Right lobe of liver (tissue), 6 donors: ENCODE measurements at places on chromosomes 3 and 15. TPM values are rescaled to one million over a fixed set of nuclear protein-coding genes. Genes with fewer than 3 reads are reported as not detected.

- DNase-seq: no peak
Measured at GRCh38 chr3:136042608-136043221, 77.2 kb downstream of the PPP2R3A start.

DNA sequence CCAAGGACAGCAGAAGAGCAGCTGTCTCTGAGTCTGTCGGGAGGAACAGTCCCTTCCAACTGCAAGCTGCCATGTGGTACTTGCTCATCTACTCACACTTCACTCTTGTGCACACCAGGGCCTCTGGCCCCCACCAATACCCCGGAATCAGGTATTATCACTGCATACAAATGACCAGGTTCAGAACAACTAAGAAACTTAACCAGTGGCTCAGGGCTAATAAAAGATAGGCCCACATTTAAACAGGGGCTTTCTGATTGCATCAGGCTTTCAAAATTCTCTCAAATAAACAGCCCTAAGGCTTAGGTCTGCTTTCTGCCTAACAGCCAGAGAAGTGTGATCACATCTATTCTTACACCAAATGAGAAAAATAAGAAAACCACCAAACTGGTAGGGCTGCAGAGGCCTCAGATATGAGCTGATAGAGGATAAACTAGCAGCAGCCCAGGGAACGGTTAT lies 20.7 kb downstream of the CCDC12 start:
- DNase-seq: no peak

DNA sequence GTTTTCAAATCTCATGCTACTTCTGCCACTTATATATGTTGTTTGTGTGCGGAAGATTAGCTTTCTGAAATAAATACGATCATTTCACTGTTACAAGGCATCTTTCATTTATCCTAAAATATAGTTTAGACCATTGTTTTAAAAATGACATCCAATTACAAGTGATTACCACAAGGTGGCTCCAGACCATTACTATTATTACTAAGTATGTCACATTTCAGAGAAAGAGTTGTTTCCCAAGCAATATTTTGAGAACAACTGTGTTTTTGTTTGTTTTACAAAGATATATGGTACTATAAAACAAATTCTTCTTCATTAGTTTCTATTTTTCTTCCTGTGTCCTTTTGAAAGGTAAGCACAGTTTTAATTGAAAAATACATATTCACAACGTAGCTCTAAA lies 136.0 kb upstream of the RAP2B start:
- DNase-seq: no peak

DNA sequence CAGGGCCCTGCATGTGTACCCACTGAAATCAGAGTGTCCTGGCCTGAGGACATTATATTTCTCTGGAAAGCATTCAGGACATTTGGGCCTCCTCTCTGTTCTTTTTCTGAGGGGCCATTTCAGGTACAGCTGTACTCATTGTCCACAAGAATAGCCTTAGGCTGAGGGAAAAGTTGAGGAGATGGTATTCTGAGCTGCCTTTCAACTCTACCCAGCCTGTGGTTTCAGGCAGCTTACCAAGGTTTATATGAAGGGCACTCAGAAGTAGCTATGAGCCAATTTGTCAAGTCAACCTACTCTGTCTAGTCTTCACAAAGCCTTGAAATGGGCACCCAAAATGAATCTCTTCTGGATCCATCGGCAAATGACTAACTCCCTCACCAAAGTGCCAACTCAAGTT lies 9.4 kb downstream of the ATP13A4 start:
- no peak for DNase-seq

DNA sequence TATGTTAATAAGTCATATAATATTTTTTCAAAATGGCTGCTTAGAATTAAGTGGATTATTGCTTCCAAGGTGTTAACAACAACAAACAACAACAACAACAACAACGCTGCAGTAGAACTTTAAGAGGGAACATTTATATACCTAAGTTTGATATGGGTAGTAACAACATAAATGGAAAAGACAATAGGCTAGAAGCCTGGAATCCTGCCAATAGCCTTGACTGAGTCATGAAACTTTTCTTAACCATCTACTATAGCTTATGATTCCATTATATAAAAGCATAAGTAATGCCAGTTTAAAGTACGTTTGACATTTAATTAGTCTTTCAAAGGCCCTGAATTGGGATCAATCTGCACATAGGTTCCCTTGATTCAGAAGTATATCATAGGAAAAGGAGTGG lies 31.2 kb downstream of the SATB1 start:
- no peak for DNase-seq

DNA sequence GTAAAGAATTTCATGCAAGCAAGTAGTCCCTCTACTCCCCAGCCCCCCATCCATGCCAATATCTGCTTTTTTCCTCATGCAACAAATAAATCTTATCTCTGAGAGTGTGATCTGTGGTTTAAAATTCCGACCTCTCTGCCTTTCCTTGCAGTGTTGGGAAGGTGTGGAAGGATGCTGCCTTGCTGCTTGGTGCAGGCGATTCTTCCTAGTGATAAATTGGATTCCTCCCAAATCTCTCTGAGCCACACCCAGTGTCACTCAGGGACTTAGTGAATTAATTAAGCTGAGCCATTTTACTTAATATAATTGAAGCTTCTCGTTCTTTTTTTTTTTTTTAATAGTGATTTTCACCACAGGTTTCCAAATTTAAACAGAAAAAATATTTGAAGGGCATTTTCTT lies 3.4 kb downstream of the GAP43 start:
- no peak for DNase-seq

GRCh38 chr3:41222501-41222900 lies 23.2 kb downstream of the CTNNB1 start:
- no peak for DNase-seq

DNA sequence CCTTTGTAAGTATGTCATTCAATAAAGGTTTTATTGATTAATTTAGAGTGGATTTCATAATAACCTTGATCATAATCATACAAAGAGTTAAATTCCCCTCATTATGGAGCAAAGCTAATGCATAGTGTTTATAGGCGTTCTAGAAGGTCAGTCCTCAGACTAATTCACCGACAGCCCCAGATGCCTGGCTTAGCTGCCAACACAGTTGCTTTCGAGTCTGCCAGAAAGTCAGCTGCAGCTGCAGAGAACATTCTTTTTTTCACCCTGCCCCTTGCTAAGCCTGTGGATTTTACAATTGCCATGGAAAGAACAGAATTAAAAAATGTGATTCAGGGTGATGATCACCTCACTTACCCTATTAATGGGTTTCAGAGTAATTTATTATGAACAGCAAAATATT lies 21.2 kb downstream of the CADM2 start:
- DNase-seq: no peak

DNA sequence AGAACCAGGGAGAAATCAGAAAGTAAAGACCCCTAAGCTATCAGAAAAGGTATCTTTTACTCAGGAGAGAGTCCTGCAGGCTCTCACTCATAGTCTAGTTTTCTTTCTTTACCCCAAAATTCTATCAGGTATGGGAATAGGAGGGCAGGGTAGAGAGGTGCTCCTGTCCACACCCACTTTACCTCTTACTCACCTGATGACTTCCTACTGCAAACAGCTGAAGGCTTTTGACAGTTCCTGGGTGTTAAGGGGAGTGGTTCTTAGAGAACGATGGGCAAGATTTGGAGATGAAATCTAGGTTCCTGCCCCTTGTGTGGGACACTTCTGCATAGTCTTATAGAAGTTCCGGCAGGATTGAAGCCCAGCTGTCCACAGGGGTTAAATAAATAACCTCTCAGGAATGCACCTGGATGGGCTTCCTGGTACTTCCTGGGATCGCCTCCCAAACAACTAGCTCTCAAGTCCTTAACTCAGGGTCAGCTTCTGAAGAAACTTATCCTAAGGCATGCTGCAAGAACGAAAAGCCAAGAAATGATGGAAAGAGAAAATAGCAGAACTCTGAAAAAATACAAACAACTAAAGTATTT lies 10.8 kb upstream of the TNFAIP8L3 start:
- DNase-seq: no peak

Gene SLC22A14
- not detected for total RNA-seq

Gene RAB6B
- 0.34 TPM for total RNA-seq

Gene SOX14
- not detected for total RNA-seq

Gene TAMM41
- 6.1 TPM for total RNA-seq

Gene BFSP2
- not detected for total RNA-seq

Gene IL17RD
- total RNA-seq: 0.29 TPM

Gene SAMD7
- not detected for total RNA-seq

Gene EXD1
- not detected for total RNA-seq
